ENCODE measurements at places on chromosomes 16 and 17.

DNA sequence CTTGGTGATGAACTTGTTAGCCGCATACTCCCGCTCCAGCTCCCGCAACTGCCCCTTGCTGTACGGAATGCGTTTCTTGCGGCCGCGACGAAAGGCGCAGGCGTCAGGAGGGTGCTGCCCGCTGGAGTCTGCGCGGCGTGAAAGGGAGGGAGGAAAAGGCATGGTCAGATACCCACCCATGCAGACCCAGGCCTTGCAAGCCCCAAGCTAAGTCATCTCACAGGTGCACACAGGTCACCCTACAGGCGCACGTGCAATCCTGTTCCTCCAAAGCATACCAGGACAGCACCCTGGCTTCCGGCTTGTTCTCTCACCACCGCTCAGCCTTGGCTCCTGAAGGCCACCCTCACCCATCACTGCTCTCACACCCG lies 1.6 kb downstream of the HOXB13 start:
- no peak for DNase-seq

- no peak for DNase-seq
Measured at GRCh38 chr17:17525311-17525710, 29.1 kb upstream of the RASD1 start.

DNA sequence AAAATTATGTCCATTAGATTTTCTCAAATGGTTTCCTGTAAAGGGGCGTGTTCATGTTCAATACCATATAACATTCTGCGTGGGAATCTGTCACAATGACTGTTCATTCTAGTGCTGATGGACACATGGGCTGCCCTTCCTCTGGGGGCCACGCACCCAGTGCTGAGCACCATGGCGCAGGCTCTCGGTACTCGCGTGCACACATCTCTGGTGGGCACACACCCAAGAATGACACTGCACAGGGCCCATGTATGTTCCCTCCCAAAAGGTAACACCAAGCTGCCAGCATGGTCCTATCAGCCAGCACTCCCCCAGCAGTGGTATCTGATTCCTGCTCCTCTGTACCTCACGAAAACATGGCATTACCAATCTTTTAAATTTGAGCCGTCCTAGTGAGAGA lies 13.7 kb downstream of the B9D1 start:
- DNase-seq, result no peak

- DNase-seq, result peak; percentile 51
Measured at GRCh38 chr16:85451641-85452363, 161.3 kb upstream of the GSE1 start.

DNA sequence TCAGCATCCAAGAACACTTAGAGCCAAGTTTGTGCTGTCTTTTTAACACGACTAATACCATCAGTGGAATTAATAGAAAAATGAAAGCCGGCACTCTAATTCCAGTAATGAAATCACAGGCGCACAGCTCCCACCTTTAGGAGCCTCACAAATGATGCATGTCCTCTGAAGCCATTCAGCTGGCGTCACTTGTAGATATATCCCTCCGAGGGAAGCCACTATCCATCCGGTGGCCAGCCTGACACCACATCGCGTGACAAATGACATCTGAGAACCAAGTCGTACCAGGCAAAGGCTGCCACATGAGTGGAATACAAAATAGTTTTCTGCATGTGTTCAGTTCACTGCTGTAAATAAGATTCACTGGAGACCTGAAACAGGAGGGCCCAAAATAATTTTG lies 205.6 kb downstream of the GRIN2A start:
- DNase-seq, result no peak

DNA sequence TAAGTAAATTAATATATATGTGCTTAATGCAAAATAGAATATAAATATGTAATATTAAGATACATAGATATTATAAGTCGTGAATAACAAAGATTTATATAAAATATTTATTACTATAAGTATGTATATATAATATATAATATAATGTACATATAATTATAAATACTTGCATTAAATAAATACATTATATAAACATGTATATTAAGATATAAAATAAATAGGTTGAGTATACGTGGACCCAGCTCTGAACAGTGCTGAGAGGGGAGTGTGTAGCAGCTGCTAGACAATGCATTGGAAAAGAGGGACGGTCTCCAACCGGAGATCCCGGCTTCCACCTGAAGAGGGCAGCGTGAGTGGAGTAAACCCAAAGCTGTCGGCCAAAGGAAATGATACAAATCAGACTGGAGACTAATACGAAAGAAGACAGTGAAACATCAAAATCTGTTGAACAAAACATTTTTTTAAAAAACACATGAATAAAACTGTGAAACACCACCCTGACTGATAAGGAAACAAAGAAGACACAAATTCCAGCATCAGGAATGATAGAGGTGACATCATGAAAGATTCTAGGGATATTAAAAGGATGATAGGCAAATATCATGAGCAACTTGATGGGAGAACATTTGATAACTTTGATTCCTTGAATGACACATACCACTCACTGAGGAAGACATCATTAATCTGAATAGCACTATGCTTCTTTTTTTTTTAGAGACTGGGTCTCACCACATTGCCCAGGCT lies 125.4 kb upstream of the CHMP6 start:
- peak; percentile 80 for DNase-seq

DNA sequence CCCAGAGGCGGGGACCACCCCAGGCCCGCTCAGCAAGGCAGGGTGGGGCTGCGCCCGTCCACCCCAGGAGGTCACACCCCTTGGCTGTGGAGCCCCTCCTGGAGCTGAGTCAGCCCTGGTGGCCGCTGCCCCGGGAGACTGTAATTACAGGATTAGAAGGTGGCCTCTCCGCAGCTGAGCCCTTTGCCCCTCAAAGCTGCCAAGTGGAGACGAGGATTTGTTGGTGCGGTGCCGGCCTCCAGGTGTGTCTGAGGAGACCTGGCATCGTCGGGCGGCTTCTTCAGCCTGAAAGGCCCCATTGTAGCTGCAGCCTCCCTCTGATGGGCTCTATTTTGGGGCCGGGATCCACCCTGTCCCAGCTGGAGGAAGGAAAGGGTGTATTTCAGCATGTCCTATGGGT lies 22.7 kb upstream of the SPNS2 start:
- no peak for DNase-seq

DNA sequence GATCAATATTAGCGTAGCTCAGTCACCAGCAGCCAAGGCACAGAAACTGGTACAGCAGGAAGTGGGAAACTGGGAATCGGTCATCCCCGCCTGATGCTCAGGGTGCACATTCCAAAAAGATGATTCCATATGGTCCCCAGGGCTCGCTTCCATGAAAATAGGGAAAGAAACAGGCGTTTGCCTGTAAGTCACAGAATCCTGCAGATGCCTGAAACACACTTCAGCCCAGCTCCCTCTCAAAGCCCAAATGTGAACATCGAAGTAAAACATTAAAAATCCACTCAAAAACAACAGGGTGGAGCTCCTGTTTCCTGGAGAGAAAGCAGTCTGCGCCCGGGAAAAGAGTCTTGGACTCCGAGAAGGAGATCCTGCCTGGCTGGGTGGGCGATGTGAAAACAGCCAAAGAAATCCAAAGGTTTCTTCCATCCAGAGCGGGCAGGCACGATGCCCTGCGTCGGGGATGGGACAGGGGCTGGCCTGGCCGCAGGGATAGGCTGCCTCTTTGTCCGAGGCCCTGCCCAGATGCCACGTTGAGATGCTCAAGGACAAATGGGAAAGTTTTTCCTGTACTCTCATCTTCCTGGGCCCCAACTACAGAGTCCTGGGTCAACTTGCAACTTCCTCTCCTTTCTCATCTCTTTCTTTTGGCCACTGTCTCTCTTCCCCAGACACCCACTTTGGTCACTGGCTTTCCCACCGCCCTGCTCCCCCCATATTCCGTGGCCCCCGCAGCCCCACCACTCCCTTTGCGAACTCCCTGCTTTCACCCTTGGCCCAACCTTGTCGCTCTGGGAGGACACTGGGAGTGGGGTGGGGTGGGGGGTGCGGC lies 743 bp downstream of the WIPI1 start:
- DNase-seq, result peak; percentile 86

DNA sequence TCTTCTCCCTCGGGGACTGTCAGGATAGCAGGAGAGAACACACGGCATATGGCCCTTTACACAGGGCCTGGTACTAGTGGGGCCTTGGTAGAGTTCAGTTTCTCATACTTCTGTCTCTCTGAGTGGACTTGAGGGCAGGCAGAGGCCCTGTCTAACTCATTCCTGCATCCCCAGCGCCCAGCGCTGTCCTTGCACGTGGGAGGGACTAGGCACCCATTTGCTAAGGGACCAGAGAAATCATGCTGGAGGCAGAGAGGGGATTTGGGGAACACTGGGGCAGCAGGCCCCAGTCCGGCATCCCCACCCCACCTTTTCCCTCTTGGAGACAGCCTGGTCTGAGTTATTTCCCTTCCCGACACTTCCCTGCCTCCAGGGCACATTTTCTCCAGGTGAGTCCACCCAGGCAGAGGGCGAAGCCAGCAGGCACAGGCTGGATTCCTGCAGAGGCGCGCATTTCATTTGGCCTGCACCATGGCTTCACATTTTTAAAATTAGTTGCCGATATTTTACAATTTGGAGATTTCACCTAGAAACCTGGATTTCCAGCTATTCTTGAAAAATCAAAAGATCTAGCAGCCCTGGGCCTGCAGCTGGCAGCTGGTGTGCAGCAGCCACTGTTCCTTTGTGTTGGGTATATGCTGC lies 9.7 kb upstream of the NKD1 start:
- no peak for DNase-seq

DNA sequence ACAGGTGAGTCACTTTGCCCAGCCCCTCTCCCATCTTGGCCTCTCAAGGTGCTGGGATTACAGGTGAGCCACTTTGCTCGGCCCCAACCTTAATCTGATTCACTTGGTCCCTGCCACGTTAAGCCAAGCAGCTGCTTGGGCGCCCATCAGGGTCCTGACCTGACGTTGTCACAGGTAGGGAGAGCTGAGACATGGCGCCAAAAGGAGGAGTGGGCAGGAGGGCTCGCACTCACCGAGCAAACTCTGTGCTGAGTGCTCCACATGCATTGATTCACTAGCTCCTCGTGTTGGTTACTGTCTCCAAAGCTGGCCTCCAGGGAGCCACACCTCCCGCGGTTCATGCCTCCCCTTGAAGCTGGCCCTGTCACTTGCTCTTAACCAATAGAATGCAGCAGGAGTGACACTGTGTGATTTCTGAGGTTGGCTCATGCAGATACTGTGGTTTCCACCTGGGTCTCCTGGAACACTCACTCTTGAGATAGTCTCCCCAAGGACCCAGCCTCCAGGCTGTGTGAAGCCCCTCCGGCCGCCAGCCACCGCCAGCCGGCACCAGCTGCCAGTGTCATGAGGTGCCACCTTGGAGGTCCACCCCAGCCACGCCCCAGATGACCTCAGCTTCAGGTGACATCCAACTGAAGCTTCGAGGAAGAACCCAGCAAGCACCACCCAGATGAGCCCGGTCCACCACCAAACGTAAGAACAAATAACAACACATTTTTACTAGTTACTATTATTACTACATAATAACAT lies 223.0 kb downstream of the GSG1L start:
- DNase-seq, result no peak

- DNase-seq, result no peak
Measured at GRCh38 chr16:15808071-15808470, 48.8 kb downstream of the MYH11 start.

DNA sequence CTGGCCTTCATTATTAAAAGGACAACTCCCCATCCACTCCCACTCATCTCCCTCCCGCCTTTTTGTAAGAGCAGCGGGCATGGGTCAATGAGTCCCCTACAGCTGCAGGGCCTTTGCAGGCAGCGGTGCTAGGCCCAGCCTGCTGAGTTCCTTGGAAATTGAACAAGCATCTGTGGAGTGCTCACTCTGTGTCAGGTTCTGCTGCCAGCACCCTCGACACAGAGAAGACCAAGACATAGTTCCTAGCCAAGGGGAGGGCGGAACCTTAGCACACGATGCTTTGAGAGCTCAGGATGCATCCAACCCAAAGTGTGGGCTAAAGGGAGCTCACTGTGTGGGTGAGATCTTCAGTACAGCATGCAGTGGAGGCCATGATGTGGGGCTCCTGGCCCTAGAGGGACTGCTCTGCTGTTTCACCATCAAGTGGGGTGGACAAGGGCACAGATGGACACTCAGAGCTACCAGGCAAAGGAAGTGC lies 27.6 kb downstream of the RMI2 start:
- DNase-seq, result no peak

GRCh38 chr17:77748436-77748835 lies 210.1 kb upstream of the TNRC6C start:
- DNase-seq, result no peak

GRCh38 chr16:80047842-80048241 lies 447.3 kb upstream of the MAF start:
- peak; percentile 90 for DNase-seq

GRCh38 chr17:17081304-17081940 lies 39.2 kb downstream of the MPRIP start:
- DNase-seq, result no peak

DNA sequence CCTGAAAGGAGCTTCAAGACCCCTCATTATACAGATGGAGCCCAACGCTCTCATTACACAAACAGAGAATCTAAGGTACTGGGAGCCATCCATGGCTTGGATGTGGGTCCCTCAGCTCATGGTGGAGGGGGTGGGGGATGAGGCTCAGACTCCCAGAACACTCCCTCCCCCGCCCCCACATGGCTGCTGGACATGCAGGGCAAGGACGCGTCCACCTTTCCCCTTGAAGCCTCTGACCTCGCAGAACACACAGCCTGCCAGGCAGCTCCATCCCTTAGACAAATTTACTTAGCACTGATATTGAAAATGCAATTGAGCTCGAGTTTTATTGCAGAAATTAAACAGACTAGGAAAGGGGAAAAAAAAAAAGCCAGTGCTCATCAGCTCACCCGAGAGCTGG lies 203.9 kb downstream of the ZNF423 start:
- DNase-seq, result no peak

DNA sequence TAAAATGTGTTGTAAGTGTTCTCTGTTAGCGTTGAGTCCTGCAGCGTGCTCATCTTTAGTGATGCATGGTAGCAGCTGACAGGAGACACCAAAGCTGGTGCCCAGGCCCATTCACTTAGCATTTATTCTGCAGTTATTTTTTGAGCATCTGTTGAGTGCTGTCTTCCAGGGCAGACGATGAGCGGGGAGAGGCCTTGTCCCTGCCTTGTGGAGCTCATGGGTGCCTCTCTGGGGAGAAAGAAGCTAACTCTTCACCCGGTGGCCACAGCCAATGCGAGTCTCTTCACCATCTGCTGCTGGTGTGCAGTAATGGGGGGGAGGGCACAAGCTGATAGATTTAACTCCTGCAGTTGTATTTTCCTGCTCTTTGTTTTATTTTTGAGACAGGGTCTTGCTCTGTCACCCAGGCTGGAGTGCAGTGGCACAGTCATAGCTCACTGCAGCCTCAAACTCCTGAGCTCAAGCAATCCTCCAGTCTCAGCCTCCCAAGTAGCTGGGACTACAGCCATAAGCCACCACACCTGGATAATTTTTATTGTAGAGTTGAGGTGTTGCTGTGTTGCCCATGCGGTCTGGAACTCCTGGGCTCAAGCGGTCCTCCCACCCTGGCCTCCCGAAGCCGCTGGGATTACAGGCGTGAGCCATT lies 30.5 kb downstream of the GPT2 start:
- DNase-seq, result no peak

DNA sequence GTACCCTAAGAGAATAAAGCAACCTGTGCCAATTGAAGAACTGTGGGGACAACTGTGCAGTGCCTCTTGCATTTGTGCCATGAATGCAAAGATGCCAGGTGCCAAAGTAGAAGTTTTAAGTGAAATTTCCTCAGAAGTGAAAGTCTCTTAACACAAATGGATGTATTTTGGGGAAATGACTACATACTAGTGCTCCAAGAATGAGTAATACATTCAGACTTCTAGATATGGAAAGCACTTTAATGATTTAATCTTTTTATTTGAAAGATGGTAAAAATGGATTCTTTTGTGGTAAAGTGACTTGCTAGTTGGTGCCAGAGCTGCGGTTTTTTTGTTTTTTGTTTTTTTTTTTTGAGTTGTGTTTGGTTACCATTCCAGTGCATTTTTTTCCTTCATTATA lies 15.0 kb downstream of the UTP18 start:
- DNase-seq, result no peak

- no peak for DNase-seq
Measured at GRCh38 chr16:82675300-82675699, 48.5 kb downstream of the CDH13 start.
